Stimulated activated CD4-positive, alpha-beta T cell treated with anti-CD3 and anti-CD28 coated beads, Interleukin-1b, Interleukin-23, amount 100 ng/mL, for 1 hour (primary cell): ENCODE measurements at places on chromosomes 13 and 19.
A peak's percentile ranks its signal among the peaks of the same experiment; 100 is the strongest.

- no peak for DNase-seq
Measured at GRCh38 chr19:37770985-37771384, 8.4 kb downstream of the ZNF573 start.

DNA sequence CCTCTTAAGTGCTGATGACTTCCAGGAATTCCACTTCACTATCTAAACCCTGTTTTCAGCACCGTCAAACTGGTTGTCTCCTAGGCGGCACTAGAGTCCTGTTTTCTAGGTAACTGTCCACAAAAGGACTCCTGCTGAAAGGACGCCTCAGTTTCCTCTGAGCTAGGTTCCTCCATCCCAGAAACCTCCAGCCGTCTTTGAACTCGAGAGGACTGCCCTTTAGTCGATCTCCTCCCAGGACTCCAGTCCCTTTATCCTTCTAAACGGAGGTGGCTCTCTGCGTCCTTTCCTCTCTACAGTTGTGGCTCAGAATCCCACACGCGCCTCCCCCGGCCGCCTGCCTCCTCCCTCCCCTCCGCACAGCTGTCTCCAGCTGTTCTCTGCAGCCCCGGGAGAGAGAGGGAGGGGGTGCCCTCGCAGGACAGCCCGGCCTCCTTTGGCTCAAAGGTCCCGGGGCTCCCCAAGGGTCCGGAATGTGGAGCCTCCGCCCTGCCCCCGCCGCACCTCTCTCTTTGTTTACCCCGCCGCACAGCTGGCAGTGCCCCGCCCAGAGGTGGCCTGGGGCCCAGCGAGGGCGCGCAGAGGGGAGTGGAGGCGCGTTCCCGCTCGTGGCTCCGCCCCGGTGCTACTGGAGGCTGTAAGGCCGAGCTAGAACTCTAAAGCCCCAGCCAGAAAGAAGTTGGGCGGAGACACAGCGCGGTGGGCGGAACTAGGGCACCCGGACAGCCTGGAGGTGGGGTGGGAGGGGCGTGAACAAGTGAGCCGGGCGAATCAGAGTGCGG, 2.4 kb downstream of the LTBP4 start:
- peak; percentile 93 for DNase-seq

DNA sequence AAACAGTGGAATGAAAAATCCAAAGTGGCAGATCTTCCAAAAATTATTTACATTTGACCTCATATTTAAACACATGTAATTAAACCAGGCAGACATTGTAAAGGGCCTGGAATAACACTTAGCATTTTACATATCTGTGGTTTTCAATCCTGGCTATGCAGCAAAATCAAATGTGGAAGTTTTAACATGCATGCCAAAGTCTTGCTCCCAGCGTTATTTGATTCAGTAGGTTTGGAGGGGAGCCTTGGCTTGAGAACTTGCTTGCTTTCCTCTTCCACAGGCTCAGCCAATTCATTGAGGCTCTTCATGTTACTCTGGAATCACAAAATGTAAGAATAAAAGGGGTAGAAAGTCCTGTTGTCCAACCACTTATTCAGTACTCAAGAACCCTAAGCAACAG, 42.5 kb upstream of the INTS6 start:
- DNase-seq: no peak

GRCh38 chr19:18441804-18442788, 4.2 kb upstream of the ISYNA1 start:
- no peak for DNase-seq

- no peak for DNase-seq
Measured at GRCh38 chr19:13952931-13953531, 722 bp downstream of the DCAF15 start.

GRCh38 chr19:18605546-18606280, 886 bp downstream of the CRLF1 start:
- no peak for DNase-seq

DNA sequence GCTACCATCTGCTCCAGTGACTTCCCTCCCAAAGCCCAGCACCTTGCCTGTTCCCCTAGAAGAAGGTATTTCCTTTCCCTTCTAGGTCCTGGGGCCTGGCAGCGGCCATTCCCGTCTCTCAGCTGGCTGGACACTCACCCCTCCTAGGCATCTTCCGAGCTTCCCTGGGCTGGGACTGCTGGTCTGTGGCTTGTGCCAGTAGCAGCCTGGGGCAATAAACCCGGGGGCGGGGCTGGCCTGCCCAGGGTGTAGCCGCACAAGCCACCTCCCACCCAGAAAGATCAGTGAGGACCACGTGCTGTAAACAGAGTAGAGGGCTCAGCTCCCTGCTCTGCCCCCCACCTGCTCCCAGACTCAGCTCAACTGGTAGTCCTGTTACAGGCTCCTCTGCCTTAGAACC, 15.0 kb downstream of the LIPE start:
- DNase-seq: no peak

GRCh38 chr13:23433171-23434153, at the start of gene SACS:
Gene SACS, minus strand, starts transcription at chr13:23433702. Its CDS starts 22,463 bp downstream, at chr13:23411239.
- DNase-seq: no peak

DNA sequence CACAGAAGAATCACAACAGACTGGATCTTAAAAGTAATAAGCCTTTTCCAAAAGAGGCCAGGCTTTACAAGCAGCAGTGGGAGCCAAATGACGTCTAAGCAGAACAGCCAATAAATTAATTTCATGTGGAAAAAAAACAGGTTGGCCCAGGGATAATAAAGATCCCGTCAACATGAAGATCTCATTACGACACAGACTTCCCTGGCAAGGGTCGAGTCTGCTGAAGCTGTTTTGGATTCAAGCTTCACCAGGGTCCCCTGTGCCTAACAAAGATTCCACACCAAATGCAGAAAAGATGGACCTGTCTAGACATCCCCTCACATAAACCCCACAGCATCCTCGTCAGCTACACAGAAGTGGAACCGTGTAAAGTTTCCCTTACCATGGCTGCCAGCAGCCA, 215.1 kb upstream of the ZNF507 start:
- DNase-seq: no peak

- no peak for DNase-seq
Measured at GRCh38 chr19:49801966-49802661, 11.0 kb downstream of the FUZ start.

DNA sequence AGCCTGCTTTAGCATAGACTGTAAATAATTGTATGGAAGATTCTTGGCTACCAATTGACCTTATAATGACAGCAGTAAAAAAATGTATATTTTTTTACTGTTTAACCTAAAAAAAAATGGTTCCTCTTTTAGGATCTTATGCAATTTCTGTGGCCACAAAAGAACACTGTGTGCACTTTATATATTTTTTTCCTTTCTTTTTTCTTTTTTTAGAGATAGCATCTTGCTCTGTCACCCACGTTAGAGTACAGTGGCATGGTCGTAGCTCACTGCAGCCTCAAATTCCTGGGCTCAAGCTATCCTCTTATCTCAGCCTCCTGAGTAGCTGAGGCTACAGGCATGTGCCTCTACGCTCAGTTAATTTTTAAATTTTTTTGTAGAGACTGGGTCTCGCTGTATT, 6.1 kb downstream of the FLT3 start:
- no peak for DNase-seq

GRCh38 chr13:98563071-98563470, 13.8 kb downstream of the STK24 start:
- DNase-seq: no peak

DNA sequence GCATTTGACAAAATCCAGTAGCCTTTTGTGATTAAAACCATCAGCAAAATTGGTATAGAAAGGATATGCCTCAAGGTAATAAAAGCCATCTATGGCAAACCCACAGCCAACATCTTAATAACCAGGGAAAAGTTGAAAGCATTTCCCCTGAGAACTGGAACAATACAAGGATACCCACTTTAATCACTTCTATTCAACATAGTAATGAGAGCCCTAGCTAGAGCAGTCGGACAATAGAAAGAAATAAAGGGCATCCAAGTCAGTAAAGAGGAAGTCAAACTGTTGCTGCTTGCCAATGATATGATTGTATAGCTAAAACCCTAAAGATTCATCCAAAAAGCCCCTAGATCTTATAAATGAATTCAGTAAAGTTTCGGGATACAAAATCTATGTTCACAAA, 1510.3 kb downstream of the PCDH9 start:
- DNase-seq: no peak

DNA sequence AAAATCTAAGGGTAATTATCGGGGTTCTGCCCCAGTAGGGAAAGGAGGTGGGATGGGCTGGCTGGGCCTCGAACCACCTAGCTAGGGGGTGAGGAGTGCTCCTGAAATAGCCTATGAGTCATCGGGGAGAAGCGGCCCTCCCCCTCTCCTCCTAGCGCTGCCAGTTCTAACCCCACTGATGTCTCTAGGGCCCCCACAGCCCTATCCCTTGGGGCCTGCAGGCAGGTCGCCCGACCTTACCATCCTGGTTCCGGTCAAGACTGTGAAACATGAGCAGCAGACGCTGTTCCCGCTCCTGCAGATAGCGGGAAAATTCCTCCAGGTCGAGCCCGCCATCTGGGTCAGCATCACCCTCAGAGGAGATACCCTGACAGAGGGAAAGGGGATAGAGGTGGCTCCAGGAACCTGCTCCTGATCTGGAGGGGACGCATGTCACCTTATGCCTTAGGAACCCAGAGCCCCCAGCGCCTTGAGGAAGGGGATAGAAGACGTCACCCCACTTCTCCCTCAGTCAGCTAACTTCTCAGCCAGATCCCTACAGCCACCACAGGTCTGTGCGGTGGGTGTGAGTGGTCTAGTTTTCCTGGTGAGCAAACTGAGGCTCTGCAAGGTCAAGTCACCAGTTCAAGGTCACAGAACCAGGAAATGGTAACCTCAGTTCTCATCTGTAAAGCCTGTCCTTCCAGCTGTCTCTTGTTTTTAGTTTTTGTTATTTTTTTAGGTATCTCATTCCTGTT, 1.5 kb downstream of the SLC25A23 start:
- DNase-seq: no peak

DNA sequence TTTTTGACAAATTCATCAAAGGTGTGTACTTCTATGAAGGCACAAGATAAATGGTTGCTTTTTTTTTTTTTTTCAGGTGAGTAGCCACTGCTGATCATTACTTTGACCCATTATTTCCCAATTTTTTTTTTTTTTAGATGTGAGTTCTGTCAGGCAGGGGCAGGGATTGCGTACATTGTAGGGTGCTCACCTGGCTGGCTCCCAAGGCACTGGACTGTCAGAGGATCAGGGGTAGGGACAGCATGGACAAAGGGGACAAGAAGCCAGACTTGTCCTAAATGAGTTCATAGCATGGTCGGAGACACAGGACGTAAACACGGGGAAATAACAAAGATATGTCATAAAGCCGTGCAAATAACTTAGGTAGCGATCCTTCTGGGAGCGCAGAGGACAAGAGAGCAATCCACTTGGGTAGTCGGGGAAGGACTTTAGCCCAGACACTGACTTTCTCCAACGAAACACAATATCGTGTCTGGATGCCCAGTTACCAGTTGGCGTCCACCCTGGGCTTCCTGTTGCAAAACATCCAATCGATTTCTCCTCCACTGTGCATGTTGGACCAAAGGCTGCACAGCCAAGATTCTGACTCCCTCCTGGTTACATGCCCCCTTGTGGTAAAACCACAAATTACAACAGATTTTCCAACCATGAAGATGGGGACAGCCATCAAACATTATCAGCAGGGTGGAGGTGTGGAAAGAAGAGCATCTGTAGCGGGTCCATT, 27.5 kb upstream of the KATNAL1 start:
- no peak for DNase-seq

DNA sequence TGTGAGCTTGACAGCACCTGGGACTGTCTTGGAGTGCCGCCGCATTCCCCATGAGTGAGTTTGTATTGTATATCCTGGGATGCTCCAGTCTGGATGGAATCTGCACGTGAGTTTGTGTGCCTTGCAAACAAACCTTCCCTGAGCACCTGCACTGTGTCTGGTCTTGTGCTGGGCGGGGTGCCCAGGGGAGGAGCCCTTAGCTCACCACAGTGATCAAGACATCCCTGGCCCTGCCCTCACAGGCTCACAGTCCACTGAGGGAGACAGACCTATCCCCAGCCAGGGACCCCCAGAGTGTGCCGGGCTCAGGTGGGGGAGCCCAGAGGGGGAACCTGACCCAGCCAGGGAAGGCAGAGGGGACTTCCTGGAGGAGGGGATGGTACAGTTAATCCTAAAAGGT, 1.7 kb upstream of the BCAM start:
- DNase-seq: no peak

- no peak for DNase-seq
Measured at GRCh38 chr13:98540476-98540875, 36.4 kb downstream of the STK24 start.

- no peak for DNase-seq
Measured at GRCh38 chr13:81012031-81012430, 671.1 kb upstream of the SPRY2 start.

GRCh38 chr19:7509625-7510024, 6.3 kb upstream of the ZNF358 start:
- no peak for DNase-seq

GRCh38 chr13:40974460-40975407, 44.4 kb downstream of the ELF1 start:
- no peak for DNase-seq

DNA sequence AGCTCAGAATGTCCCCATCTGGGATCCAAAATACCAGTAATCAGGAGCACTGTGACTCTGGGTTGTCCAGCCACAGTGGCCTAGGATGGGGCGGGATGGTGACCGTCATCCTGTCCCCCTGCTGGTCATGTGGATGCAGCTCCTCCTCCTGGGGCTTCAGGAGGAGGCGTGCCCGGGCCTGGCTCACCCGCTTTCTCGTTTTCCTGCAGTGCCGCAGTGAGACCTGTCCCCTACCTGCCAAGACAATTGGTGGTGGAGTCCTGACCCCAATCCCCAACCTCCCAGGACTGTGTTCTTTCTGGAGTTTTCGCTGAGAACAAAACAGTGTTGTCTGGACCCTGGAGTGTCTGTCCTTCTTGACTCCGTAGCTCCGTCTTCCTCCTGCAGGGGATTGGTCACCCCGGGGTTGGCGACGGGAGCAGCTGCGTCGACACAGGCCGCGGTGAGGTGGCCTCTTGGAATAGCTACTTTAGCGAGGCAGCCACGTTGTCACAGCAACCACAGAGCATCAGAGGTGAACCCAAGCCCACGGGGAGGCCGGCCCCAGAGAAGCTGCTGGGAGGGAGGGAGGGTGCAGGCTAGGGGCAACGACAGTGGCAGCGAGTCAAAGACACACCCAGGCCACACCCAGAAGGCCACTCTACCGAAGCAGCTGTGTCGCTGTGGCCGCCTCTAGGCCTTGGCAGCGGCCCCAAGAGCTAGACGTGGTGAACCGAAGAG, 10.2 kb upstream of the EMC10 start:
- no peak for DNase-seq

DNA sequence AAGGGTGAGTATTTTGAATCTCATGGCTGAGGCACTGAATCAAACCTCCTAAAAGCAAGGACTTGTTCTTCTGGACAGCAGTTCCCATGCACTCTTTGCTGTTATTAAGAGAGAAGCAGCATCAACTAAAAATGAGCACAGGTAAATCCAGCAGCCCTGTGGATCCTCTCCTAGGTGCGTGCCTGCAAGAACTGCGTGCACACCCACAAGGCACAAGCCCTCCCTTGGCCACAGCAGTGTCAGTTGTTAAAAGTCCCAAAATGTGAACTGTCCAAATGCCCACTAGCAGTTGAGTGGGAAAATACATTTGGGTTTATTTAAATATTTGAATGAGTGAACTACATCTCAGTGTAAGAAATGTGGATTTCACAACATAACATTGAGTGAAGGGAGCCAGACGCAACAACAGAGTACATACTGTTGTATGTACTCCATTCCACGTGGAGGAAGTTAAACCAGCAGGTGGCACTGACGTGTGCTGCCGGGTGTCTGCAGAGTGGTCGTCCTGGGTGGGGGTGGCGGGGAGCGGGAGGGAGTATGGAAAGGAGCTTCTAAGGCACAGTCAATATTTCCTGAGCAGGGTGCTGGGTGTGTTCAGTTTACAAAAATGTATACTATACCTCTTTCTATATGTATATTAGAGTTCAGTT, 266.4 kb downstream of the NALCN start:
- no peak for DNase-seq

- DNase-seq: no peak
Measured at GRCh38 chr13:85970727-85971126, 171.5 kb upstream of the SLITRK6 start.

- no peak for DNase-seq
Measured at GRCh38 chr13:65746406-65746921, 1483.7 kb downstream of the PCDH9 start.
